Hindlimb muscle (tissue), 1 donor: ENCODE measurements at places on chromosomes 2 and 18. TPM values are rescaled to one million over a fixed set of nuclear protein-coding genes. Genes with fewer than 3 reads are reported as not detected.

GKN2 gene
- not detected for polyA plus RNA-seq

DTNA gene
- polyA plus RNA-seq = 94.7 TPM

IL36A gene
- not detected for polyA plus RNA-seq

PDE11A gene
- polyA plus RNA-seq = 0.40 TPM

- DNase-seq = no peak
Observed at GRCh38 chr18:60024857-60025256, 125.1 kb downstream of the PMAIP1 start.

GRCh38 chr2:72934683-72935610, 17.6 kb downstream of the EMX1 start:
- DNase-seq = no peak

DNA sequence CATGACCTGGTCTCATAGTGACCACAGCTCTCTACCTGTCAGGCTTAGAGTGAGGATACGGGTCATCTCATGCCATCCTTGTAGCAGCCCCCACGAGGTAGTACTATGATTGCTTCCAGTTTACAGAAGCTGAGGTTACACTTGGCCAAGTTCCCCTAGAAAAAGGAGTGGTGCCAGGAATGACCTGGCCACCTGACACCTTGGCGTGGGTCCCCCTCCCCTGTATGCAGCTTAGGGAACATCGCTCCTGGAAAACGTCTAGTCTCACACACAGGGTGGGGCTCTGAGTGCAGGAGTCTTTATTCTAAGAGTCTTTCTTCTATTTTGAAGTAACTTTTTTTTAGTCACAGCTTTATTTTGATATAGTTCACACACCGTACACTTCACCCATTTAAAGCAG, 14.8 kb downstream of the NPPC start:
- DNase-seq = no peak

DNA sequence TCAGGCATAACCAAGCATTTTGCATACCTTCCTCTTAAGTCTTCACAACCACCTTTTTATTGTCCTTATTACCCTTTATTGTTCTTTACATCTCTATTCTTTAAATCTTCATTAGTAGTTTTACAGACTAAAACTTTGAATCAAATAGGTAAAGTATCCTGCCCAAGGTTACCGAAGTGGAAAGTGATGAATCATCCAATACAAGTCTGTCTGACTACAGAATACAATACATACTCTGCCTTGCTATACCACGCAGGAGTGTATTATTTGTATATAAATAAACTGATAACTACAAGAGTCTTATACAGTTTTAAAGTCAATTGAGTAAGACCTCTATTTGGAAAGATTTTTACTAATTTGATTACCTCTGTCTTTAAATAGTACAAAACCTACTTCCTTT, 196.0 kb downstream of the ZEB2 start:
- no peak for DNase-seq

DNER gene
- polyA plus RNA-seq = 1.1 TPM

DNA sequence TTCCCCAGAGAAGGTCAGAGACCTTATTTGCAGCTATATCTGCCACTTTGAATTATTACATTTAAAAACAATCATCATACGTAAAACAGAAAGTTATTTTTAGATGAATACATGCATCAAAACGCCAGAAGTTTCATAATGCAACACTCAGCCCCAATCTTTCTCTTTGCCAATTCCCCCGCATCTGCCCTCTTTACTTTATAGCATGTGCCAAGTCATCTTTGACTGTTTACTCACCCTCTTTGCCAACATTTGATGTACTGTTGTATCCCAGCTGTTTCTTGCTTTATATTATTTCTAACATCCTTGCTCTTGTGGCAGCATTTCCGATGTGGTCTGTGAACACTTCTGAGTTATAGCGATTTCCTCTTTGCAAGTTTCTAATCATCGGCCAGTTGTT, 86.2 kb downstream of the CRIM1 start:
- DNase-seq = no peak

CD226 gene
- polyA plus RNA-seq = 0.89 TPM

PSMG2 gene
- polyA plus RNA-seq = 39.6 TPM

- DNase-seq = no peak
Observed at GRCh38 chr18:52130624-52131301, 209.2 kb upstream of the DCC start.
